ENCODE measurements at places on chromosomes 12 and 14.

DNA sequence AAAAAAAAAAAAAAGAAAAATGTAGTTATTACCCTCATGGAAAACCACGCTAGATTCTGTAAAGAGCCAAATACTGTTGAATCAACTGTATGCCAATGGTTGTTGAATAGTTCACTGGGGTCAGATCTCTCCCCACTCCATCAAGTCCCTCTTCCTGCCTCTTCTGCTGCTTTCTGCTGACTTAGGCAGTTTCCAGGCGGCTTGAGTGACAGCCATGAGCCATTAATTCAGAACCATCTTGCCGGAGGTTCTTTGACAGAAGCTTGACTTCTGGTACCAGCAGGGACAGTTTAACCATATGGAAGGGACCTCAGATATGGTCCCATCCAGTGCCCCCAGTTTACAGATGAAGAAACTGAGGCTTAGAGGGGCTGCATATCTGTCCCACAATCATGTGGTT is 34.5 kb downstream of the TSPAN11 start:
- no peak for DNase-seq

- DNase-seq: no peak
Measured at GRCh38 chr12:2064071-2064507, 11.3 kb downstream of the CACNA1C start.

DNA sequence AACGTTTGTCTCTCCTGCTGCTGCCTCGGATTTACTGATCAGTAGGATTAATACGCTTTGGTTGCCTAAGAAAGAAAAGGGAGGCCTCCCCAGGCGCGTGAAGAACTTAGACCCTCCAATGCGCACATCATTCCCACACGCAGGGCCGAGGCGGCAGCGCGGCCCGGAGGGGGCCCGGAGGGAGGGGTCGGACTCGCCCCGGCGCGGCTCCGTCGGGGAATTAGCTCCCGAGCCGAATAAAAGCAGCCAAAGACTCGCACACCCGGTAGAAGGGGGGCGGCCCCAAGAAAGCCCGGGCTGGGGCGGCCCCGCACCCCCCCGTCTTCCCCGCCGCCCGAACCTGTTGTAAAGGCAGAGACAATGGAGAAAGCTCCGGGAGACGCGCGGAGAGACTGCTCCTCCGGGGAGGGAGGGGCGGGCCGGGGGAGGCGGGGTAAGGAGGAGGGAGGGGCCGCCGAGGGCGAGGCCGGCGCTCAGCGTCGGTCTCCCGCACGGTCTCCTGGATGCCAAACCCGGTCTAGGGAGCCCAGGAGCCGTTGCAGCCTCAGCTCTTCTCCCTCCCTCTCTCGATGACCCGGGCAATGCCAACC is at the start of gene NELL2:
TSS of gene NELL2 (minus strand) at position 362 of the 590 bp plus-strand sequence. CDS start 446 bp downstream, outside the sequence.
- no peak for DNase-seq

DNA sequence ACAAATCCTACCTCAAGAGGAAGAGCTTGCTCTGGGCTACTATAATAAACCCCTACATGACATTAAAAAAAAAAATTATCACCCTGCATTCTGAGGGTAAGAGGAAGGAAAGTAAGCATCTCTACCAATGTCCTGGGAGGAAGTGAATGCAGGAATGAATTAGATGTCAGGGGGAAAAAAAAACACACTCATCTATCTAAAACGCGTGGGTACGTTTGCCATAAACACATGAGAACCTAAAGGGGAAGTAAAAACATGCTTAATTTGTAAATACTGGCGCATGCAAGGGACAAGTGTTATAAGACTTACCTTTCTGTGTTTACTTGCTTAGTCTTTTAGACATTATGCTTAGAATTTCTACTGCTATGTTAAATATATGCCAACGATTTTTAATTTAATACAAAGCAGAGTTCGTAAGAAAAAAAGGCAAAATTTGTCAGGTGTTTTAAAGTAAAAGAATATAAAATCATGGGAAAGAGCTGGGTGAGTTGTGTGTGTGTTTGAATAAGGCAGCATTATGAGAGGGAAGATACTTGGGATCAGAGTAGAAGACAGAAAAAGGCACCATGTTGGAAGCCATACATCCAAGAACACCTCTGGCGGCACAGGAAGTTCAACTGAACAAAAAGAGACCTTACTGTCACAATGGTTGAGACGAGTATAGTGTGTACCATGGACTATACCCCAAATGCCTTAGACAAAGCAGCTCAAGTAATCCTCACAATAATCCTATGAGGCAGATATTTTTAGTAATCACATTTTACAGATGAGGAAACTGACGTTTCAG is 1.5 kb downstream of the TMED8 start:
- no peak for DNase-seq

GRCh38 chr14:58108717-58109116 is 43.3 kb downstream of the ARMH4 start:
- no peak for DNase-seq

DNA sequence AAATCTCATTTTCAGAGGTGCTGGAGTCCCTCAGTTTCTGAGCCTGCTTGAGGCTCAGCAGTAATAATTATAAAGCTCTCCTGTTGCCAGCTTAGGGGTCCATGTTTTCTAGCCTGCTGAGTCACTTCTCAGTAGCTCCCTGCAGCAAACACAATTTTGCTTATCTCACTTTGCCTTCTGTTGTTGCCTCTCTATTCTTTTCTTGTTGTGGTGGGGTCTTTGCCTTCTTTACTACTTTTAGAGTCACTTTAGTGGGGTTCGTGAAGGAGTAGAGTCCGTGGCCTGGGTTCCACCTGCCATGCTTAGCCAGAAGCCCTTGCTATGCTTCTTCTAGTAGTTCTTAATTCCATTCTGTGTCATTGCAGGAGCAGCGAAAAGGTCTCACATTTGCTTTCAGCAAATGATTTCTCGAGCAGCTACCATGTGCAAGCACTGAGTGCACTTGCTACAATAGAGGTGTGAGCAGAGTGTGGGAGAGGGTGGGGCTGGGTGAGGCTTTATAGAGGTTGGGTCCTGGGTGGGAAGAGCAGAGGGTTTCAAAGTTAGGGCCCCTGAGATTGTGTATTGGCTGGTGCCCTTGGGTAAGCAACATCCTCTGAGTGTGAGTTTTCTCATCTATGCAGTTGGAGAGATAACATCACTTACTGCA is 114.3 kb downstream of the ADCK1 start:
- no peak for DNase-seq

- no peak for DNase-seq
Measured at GRCh38 chr14:105092171-105093037, 27.2 kb upstream of the GPR132 start.

DNA sequence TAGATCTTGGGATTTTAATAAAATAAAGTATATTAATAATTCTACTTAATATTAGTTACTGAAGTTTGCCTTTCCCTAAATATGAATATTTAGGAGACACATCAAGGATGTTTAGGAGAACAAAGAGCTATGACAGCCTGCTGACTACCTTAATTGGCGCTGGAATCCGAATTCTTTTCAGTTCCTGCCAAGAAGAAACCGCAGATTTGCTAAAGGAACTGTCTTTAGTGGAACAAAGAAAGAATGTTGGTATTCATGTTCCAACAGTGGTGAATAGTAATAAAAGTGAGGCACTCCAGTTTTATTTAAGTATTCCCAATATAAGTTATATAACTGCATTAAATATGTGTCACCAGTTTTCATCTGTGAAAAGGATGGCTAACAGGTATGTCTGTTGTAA is 54.5 kb downstream of the MIS18BP1 start:
- DNase-seq: no peak

DNA sequence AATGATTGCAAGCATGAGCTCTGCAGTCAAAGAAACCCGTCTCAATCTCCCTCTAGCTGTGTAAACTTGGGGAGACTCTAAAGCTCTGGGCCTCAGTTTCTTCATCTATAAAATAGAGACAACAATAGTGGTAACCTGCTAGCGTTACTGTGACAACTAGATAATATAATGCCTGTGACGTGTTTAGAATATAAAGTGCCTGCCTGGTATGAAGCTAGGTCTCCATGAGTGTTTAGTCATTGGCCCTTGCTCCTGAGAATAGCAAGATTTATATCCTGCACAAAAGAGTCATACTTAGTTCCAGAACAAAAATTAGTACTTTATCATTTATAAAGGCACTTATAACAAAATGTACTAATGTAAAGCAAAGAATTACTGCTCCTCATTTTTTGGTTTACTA is 8.8 kb upstream of the DCP1B start:
- no peak for DNase-seq

DNA sequence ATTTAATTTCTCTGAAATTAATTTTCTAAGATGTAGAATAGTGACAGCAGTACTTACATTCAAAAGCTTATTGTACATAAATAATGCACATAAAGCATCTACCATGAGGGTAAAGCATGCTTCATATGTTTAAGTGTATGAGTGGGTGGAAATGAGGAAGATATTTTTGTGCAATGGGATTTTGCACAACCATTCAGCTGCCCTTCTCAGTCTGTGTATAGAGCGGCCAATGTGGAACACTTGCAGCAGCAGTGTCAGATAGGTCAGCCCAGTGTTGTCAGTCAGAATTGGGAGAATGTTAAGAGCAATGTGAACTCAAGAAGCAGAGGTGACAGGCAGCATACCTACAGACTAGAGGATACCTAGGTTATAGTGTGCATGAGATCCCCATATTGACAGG is 72.5 kb upstream of the ATP2B1 start:
- no peak for DNase-seq

GRCh38 chr12:24252602-24253001 is 303.1 kb upstream of the SOX5 start:
- DNase-seq: no peak

DNA sequence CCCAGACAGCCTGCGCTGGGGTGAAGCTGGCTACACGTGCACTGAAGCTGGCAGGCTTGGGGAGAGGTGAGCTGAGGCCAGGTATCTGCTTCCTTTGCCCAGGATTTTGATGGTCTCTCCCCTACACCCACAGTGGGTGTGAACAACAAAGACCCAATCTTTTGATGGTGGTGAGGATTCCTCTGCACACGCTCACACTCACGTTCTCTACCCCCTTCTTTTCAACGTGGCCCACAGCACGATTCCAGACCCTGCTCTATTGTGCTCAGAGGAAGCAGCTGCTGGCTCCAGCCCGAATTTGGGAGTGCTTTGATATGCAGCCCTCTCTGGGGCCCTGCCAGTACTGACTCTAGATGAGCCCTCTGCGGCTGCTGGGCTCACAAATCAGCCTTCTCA is 4.9 kb downstream of the CD9 start:
- no peak for DNase-seq

- DNase-seq: no peak
Measured at GRCh38 chr12:25932971-25933370, 25.5 kb upstream of the RASSF8 start.

GRCh38 chr14:53956427-53957201 is at the start of gene BMP4:
Gene BMP4 (minus strand): TSS chr14:53956825. CDS start chr14:53952222, 4,603 bp downstream.
- DNase-seq: no peak

DNA sequence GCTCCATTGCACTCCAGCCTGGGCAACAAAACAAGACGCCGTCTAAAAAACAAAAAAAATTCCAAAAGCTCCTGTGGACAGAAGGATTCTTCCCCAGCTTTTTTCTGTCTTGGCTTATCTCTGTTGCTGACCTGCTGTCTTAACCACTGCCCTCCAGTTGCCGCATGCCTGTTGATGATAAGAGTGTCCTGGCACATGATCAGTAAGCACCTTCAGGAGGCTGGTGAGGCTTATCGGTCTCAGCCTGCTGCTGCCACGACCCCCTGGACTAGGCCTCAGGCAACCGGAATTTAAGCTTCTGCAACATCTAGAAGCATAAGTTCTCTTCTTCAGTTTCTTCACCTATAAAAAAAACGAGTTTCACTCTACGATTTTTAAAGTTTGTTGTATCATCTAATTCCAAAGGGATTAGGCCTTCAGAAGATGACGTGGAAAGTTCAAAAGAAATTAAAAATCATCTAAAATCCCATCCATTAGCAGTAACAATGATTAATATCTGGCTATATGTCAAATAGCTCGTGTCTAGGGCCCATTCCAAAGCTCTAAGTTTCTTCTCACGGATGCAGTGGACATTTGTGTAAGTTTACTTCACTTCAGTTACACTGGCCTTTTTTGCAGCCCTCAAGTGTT is 46.4 kb downstream of the RESF1 start:
- DNase-seq: no peak
